ENCODE measurements at places on chromosomes 2 and 18.

GRCh38 chr2:220366765-220367164 lies 739.3 kb downstream of the SLC4A3 start:
- no peak for DNase-seq

- DNase-seq = peak; percentile 43
Measured at GRCh38 chr18:34710934-34711333, 836 bp downstream of the DTNA start.

DNA sequence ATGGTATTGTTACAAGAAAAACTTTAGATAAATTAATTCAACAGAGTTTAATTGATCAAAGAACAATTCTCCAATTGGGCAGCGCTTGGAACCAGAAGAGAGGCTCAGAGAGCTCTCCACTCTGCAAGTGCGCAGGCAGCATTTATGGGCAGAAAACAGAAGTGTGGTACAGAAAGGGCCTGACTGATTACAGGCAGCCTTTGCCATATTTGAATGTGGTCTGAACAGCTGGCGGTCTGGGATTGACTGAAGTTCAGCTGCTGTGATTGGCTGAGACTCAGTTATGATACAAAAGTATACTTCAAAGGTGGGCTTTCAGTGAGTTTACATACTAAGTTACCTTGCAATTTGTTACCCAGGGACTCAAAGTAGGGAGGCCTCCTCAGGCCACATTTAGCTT lies 301.3 kb upstream of the ID2 start:
- no peak for DNase-seq

DNA sequence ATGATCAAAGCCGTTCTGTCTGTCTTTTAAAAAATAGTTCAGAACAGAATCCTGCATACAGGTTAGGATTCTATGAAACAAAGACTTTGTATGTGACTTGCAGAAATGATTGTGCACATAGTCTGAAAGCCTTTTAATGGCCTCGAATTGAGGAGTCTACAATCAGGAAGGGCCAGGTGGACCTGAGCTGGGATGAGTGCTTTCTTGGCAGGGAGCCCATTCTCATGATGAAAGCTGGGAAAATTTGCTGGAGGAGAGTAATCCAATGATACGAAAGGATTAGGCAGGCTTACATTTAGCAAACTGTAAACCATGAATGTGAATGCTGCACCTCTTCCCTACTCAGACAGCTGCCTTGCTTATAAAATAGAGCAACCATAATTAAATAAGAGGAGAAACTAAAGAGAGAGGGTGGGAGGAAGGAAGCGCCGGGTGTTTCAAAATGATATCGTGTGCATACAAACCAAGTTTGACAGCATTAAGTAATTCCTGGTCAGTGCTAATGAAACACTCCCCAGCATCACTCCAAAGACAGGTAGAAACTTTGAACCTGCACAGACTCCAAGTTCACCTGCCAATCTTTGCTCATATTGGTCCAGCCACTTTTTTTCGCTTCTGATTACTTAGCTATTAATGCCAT lies 23.7 kb upstream of the CXCR4 start:
- DNase-seq = no peak

DNA sequence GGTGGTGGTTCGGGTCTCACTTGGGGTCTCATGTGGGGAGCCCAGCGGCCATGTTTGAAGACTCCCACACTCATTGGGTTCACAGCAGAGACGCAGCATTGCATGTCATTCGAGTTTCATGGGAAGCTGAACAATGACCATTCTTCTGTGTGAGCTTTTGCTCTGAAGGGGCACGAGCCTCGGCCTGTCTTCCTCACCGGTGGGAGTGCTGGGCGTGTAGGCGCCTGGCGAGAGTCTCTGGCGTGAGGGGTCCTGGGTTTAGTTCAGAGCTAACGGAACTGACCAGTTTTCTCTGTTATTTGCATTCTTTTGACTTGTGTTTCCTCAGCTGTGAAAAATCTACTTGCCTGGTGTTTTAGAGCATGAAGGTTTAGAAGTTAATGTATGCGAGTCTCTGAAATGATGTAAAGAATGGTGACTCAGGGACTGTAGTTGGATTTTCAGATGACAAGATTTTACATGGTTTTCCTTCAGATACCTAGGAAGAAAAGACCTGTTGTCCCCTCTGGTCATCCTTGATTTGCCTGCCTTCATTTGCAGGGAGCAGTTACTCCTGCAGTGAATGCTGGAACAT lies 98.1 kb downstream of the ARMC9 start:
- DNase-seq = no peak

DNA sequence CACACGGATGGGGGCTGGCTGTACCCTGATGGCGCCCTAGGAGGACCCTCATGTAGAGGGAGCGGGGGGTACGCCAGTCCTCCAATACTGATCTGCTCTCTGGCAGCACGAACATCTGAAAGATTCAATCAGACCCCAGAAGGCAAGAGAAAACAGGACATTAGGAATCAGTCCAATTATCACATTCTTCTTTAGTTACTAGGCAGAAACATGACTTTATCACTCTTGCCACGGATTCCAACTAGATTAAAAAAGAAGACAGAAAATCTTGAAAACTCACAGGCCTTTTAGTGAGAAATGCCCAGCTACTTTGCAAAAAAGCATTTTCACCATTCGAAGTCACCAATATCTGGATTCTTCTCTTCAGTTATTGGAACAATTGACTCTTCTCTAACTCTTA lies 68.4 kb downstream of the ID2 start:
- no peak for DNase-seq

DNA sequence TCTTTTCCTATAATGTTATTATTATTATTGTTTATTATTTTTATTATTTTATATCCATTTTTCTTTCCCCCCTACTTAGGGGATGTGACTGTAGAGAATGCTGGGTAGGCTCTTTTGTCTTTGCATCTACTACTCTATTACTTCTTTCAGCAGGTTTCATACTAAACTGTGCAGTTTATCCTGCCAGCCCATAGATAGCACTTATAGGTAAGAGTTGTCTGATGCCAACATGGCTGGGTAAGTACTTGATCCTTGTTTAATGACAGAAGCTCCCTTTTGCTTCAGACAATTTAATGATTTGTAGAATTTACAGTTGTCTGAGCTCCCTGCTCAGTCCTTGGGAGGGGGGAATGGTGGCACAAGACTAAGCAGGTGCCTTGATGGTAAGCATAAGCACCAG lies 262.9 kb upstream of the CDH2 start:
- no peak for DNase-seq

DNA sequence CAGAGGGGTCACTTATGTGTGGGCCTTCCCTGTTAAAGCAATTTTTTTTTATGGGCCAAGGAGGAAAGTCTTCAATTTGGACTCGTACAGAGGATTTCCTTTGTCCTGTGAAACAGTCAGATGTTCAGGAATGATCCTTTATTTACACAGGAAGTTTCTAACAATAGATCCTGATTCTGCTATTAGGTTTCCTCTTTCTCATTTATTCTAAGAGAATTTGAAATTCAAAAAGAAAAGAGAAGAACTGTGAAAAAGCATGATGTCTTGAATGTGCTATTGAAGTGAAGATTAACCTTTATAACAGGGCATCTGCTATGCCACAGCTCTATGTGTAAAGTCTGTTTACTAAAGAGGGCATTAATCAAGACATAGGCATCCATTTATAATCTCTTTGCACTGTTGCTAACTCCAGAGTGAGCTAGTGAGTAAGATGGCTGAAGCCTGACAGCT lies 105.3 kb upstream of the FAM98A start:
- DNase-seq = no peak

GRCh38 chr2:73939419-73939818 lies 12.7 kb downstream of the DGUOK start:
- no peak for DNase-seq

GRCh38 chr2:60844105-60844504 lies 37.3 kb upstream of the REL start:
- no peak for DNase-seq

GRCh38 chr2:121338281-121338680 lies 53.3 kb upstream of the TFCP2L1 start:
- no peak for DNase-seq

DNA sequence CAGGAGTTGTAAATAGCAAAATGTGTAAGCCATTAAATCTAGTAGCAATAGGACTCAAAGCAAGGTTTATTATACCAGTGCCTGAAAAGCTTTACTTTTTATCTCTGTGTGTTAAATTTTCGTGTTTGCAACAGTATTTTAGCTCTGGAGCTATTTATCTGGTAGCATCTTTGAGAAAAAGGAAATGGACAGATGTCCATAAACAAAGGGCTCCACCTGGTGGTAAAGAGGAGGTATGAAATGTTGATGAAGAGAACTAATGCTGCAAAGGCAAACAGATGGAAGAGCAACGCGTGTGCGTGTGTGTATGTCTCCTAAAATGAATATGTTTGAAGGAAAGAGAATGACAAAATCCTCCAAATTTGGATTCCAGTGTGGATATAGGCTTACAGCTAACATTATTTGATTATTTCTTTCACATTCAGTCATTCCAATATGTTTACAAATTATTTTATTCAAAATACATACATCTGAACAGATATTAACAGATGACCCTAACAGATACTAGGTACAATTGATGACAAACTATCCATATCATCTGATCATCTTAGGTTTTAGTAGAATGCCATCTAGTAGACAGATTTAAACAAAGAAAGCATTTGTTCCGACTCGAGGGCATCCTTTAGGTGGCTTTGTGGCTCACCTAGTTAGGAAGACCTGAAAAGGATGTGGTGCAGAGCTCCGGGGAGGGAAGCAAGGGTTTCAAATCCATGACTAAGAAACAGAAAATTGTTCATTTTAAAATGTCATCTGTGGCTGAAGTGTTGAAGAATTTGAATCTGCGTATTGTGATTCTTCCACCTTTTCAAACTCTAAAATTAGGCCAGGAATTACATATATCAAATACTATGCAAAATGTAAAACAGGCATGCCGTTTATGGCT lies 383.3 kb downstream of the MTX2 start:
- DNase-seq = peak; percentile 72

GRCh38 chr2:173752152-173752551 lies 213.0 kb downstream of the SP3 start:
- DNase-seq = no peak

DNA sequence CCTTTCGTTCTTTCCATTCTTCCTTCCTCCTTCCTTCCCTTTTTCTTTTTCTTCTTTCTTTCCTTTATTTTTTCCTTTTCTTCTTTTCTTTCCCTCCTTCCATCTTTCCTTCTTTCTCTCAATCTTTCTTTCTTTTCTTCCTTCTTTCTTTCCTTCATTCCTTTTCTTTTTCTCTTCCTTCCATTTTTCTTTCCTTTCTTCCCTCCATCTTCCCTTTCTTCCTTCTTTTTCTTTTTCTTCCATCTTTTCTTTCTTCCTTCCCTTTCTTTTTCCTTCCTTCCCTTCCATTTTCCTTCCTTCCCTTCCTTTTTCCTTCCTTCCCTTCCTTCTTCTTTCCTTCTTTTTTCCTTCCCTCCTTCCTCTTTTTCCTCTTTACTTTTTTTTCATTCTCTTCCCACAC lies 568.7 kb downstream of the GALR1 start:
- DNase-seq = no peak

DNA sequence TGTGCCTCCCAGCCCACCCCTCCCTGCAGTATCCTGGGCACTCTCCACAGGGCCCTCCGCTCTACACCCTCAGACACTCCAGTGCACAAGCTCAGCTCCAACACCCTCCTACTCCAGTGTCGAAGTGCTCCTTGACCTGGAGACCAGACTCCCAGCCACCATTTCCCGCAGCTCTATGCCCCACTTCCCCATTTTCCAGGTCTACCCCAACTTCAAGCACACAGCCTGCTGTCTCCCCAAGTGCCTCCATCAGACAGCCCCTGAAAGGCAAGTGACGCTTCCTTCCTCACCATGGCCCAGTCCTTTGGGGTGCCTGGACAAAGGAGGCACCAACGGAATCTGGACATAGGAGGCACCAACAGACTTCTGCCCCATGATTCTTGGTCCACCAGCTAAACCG lies 7.2 kb downstream of the PASK start:
- no peak for DNase-seq

- DNase-seq = no peak
Measured at GRCh38 chr18:44156126-44156525, 524.6 kb upstream of the SETBP1 start.

- no peak for DNase-seq
Measured at GRCh38 chr18:12891561-12891960, 7.5 kb upstream of the PTPN2 start.

GRCh38 chr2:36960005-36960675 lies 6.2 kb downstream of the STRN start:
- no peak for DNase-seq

DNA sequence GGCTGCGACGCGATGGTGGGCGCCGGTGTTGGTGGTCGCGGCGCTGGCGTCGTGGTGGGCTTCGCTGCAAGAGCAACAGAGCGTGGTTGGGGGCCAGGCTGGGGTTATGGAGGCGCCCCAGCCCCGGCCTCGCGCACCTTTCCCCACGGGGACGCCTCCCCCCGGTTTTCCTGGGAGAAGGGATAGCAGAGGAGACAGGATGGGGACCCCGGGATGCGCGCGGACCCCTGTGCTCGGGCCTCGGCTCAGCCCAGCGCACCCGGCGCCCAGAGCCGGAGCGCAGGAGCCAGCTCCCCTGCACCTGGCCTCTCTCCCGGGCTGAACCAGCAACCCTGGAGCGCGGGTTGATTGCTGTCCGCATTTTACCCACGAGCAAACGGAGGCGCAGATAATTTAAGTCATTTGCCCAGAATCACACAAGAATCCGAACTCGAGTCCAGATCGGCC lies 1.0 kb downstream of the CD8A start:
- DNase-seq = no peak

- no peak for DNase-seq
Measured at GRCh38 chr2:202514732-202515131, 120.0 kb upstream of the FAM117B start.

DNA sequence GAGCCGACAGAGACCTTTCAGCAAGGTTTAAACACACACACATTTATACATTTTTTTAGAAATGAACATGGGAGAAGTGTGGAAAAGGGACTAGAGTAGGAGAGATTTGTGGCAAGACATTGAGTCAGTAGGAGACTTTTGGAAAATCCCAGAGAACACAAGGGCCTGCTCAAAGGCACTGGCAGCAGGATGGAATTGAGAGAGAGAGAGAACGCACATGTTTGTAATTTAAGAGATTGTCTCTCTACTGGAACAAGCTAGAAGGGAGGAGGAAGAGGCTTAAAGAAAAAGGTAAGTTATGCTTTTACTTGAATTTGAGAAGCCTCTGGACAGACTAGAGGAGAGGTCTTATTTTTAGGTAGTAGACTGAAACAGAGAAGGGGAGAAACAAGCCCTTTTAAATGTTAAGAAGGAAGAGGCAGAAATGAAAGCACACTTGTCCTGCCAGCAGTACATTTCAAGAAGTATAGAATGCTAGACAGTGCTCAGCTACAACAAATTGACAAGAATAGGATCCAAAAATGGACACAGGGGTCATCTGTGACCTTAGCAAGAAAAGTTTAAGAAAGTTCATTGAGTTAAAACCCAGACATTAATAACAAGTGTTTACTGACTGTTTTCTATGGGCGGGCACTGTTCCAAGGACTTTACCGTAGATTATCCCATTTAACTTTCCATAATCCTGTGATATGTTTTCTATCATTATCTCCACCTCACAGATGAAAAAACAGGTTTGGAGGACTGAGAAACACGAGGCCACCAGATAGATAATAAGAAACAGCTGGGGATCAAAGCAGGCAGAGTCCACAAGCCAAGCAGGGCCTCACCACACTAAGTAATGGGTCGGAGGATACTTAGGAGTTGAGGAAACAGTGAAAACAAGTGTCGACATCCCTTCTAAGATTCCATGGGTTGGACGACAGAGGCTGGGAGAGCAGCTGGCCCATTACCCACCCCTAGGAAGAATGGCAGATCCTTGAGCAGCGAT lies 306.5 kb upstream of the NRP2 start:
- no peak for DNase-seq

- no peak for DNase-seq
Measured at GRCh38 chr18:9927392-9928063, 13.7 kb downstream of the VAPA start.

Data from hippocampal formation (tissue), 2 donors.